GM12864 (cell line): ENCODE measurements at places on chromosomes 13 and 19.
A peak's percentile ranks its signal among the peaks of the same experiment; 100 is the strongest.

DNA sequence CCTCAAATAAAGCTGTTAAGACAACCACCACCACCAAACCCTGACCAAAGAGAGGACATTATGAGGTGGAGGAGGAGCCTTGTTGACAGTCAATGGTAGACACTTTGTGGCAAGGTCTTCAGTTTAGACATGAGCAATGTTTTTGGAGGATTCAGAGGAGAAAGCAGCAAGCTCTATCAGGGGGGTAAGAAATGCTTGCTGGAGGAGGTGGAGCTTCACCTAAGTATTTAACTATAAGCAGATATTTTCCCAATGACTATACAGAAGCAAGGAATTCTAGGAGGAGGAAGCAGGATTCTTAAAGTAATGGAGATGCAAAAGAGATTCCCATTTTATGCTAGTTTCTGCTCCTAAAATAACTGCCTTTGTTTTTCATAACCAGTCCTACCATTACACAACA is 74.2 kb downstream of the TRPC4 start:
- DNase-seq = no peak

DNA sequence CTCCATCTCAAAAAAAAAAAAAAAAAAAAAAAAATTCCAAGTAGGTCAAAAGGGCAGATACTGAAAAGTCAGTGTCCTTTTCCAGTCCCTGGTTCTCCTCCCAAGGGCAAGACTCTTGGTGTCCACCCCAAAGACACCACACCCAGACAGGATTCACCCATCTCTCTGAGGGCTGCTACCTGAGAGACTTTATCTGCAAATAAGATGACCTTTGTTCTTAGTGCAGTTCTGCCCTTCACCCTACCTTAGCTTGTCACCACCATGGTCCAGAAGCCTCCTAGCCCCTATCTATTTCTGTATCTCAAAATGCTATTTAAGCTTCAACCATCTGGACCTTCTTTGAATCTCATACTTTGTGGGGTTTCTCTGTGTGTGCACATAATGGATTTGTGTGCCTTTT is 4.2 kb upstream of the FBXO27 start:
- DNase-seq = no peak

- DNase-seq = peak; percentile 7
These were observed 60.0 kb upstream of the LRCH1 start for GRCh38 chr13:46492946-46493345.

GRCh38 chr13:111065698-111066097 is 49.4 kb upstream of the ARHGEF7 start:
- DNase-seq = no peak

DNA sequence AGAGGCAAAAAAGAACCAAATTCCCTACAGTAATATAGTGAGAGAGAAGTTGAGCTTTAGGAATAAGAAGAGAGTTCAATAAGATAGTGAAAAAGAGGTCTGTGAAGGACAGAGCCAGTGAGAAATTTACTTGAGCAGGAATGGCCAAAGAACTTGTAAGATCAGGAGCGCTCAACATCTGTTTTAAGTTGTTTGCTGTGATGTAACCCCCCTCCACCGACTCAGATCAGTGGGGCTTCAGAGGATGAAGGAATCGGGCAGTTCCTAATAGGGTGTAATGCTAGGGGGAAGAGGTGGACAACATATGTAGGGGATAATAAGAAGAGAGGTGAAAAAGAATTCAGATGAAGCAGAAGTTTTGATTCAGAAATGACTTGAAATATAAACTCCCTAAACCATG is 85.3 kb upstream of the FNDC3A start:
- no peak for DNase-seq

DNA sequence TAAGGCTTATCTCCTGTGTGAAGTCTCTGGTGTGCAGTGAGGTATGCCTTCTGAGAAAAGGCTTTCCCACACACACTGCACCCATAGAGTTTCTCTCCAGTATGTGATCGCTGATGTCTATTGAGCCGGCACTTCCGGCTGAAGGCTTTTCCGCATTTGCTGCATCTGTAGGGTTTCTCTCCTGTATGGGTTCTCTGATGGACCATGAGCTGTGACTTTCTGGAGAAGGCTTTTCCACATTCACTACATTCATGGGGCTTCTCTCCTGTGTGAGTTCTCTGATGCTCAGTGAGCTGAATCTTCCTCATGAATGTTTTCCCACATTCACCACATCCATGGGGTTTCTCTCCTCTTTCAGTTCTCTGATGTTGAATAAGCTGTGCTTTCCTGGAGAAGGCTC is 14.7 kb downstream of the ZNF577 start:
- DNase-seq = no peak

DNA sequence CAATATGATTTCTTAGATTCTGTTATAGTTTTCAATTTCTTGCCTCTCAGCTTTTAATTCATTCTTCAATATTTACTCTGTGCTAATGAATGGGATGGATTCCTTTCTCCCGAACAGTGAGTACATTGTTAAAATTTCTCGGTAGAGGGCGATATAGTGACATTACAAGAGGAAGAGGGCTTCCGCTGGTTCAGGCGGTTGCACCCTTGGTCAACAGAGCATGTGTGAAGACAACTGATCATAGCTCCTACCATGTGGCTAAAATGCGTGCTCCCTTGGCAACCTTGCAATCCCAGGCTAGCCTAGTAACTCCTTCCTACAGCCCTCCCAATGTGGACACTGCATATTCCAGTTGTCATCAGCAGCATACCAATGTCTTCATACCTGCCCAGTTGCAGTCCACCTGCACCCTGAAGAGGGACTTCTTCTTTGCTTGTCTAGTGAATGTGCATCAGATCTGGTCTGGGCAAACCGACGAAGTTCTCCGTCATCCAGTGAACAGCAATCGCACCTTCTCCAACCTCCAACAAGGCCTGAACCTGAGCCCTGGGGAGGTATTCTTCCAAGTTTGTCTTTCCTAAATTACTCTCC is 653.0 kb upstream of the GPC6 start:
- DNase-seq = no peak

DNA sequence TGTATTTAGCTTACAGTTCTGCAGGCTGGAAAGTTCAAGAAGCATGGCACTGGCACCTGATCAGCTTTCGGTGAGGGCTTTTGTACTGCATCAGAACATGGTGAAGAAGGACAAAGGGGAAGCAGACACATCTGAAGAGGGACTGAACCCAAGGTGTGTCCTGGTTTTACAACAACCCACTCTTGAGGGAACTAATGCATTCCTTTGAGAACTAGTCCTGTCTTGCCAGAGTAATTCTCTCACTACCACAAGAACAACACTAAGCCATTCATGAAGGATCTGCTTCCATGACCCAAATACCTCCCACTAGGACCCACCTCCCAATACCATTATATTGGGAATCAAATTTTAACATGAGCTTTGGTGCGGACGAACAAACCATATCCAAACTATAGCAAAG is 93.6 kb downstream of the RFC3 start:
- DNase-seq = no peak

DNA sequence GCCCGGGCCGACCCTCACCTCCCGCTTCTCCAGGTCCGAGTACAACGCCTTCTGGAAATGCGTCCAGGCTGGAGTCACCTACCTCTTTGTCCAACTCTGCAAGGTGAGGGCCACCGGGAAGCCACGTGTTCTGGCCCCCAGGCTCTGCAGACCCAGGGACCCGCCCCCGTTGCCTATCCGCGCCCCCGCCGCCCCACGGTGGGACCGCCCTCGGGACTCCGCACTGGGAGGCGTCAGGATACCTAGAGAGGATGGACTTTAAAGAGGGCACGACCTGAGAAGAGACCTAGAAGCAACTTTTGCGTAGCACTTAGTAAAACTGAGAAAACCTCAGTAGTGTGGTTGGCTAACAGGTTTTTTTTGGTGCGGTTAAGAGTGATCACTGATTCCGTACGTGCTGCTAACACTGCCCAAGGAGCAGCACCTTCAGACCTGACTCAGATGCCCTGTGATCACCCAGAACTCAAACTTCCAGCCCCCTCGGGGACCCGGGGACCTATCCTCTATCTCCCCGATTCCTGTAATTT is 492 bp downstream of the TMEM147 start:
- peak; percentile 68 for DNase-seq

DNA sequence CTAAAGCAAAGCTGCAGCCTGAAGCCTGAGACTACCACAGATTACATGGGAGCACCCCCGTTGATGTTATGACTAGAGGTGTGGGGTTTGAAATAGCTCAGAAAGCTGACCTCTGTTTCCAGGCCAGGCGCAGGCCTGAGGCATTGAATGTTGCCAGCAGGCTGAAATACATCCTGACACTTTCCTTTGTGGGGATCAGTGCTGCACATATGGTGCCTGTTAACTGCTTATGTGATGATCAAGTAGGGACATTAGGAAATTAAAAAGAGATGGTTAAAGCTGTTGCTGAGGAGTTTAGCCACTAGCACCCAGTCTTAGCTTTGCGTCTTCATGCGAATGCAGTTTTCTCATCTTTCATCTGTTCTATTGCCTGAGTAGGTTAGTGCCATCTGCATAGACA is 83.2 kb downstream of the CCNA1 start:
- DNase-seq = no peak

DNA sequence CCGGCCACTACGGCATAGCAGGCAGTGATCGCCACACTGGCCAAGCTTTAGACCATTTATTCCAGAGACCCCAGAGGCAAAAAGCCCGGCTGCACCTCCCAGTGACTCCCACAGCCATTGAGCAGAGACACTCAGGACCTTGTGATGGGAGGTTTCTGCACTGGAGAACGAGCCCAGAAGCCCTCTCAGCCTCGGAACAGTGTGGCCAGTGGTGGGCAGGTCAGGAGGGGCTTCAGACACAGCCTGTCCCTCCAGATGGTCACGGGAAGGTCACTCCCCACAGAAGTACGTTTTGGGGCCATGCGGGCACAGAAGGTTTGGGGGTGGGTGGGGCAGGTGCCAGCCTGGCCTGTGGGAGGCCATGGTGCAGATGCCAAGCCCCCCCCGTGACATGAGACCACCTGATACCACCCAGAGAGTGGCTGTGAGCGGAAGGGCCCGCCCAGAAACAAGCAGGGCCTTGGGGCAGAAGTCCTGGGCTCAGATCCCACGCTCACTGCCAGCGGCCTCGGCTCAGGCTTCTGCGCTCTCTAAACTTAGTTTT is 599 bp upstream of the F10 start:
- DNase-seq = no peak

DNA sequence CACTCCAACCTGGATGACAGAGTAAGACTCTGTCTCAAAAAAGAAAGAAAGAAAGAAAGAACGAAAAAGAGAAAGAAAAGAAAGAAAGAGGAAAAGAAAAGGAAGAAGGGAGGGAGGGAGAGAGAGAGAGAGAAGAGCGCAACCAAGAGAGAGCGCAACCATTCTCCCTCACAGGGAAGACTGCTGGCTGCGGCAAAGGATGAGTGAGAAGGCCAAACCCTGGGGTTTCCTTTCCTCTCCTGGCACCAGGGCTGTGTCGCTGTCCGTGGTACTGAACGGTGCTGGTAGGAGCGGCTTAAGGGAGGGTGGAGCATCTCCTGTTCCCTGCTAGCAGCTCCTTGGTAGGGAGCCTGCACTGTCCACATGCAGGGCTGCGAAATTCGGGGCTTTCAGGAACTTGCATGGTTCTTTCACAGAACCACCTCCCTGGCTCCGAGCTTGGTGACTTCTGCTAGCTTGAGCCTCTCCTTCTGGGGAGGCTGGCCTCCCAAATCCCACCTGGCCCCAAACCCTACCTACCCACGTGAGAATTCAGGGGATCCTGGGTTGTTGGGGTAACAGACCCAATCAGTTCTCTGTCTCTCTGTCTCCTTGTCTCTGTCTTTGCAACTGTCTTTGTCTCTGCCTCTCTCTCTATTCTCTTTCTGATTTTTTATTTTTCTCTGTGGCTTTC is 51.1 kb upstream of the ZNRF4 start:
- peak; percentile 8 for DNase-seq

GRCh38 chr13:76994281-76994680 is 2.4 kb downstream of the CLN5 start:
- DNase-seq = no peak

- no peak for DNase-seq
These were observed 3.8 kb downstream of the F7 start for GRCh38 chr13:113109151-113110047.

- DNase-seq = no peak
These were observed 2.7 kb upstream of the CAPNS1 start for GRCh38 chr19:36136964-36137686.

- no peak for DNase-seq
These were observed 27.7 kb upstream of the CYSLTR2 start for GRCh38 chr13:48626077-48626449.

DNA sequence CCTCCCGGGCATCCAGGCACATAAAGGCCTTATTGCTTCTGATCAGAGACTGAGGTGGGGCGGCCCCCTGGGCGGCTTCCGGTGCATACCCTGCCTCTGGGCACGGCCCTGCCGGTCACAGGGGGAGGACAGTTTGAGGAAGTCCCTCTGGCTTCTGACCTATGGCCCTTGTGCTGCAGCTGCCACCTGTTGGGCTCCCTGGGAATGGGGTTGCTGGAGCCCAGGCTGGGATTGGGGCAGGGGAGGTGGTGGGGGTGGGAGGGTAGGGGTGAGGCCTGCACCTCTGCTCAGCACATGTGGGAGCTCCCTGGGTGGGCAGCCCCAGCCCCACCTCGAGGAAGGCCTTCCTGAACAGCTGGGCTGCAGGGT is 10.7 kb downstream of the ANO8 start:
- no peak for DNase-seq

DNA sequence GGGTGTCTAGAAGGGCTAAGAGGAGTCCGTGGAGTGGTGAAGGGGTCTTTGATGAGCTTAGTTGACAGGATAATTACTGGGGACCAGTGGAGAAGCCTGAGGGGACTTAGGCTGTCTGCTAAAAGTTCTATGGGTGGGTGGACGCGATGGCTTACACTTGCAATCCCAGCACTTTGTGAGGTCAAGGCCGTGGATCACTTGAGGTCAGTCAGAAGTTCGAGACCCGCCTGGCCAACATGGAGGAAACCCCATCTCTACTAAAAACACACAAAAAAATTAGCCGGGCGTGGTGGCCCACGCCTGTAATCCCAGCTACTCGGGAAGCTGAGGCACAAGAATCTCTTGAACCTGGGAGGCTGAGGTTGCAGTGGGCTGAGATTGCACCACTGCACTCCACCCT is 2.8 kb upstream of the GSK3A start:
- no peak for DNase-seq

DNA sequence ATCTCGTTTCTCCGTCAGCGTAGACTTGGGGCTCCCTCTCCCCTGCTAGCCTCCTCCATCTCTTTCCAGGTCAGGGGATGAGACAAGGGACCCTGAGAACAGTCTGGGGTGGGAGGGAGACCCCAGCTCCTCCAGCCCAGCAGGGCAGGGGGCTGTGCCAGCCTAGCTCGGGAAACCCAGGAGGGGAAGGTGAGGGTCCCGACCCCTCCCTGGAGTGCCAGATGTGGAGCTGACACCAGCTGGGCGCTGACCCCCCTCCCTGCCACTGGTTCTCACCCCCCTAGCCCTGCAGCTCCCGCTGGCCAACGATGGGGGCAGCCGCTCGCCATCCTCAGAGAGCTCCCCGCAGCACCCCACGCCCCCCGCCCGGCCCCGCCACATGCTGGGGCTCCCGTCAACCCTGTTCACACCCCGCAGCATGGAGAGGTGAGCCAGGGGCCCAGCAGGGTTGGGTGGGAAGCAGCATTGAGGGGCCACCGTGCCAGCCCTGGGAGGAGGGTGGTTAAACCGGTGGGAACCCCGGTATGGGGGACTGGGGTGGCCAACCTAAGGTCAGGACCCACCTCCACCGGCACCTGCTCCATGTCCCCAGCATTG is 5.1 kb upstream of the TGFBR3L start:
- DNase-seq = no peak
